Right atrium auricular region (tissue), 2 donors: ENCODE measurements at places on chromosomes 6 and 20. TPM values are rescaled to one million over a fixed set of nuclear protein-coding genes. Genes with fewer than 3 reads are reported as not detected.

GRCh38 chr20:57445298-57445697, 54.1 kb downstream of the RBM38 start:
- H3K36me3 ChIP-seq, result no peaks in the 10 kb centered on the region
- no peaks in the 10 kb centered on the region for H3K4me1 ChIP-seq
- H3K27ac ChIP-seq, result peak overlapping the region; percentile 92
- H3K4me3 ChIP-seq, result no peak overlapping the region
- peak; percentile 82 for DNase-seq
- H3K27me3 ChIP-seq, result no peaks in the 10 kb centered on the region

GRCh38 chr20:22795871-22796270, 211.5 kb upstream of the FOXA2 start:
- H3K27ac ChIP-seq, result peak overlapping the region; percentile 65
- DNase-seq, result peak; percentile 84
- no peaks in the 10 kb centered on the region for H3K36me3 ChIP-seq
- no peaks in the 10 kb centered on the region for H3K27me3 ChIP-seq

The TBPL1 gene
- 22.6 TPM for total RNA-seq

DNA sequence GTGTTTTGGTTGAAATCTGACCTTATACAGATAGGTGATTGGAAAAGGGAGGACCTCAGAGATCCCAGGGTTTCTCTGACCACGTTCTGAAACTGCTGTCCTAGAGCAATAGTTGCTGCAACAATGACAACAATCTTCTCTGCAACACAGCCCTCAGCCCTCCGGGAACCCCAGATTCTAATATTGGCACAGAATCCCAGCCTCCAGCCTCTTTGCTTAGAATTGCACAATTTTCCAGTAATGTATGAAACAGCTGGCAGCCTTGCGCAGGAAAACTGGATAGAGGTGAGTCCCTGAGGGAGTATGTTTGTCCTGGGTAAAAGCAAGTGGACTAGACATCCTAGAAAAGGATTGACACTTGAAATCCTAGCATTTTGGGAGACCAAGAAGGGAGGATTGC, 30.4 kb upstream of the PNRC1 start:
- DNase-seq, result peak; percentile 85
- no peaks in the 10 kb centered on the region for H3K36me3 ChIP-seq
- H3K27me3 ChIP-seq, result no peaks in the 10 kb centered on the region

- H3K27me3 ChIP-seq, result no peaks in the 10 kb centered on the region
- H3K27ac ChIP-seq, result no peak overlapping the region
- H3K36me3 ChIP-seq, result no peaks in the 10 kb centered on the region
- H3K4me1 ChIP-seq, result no peaks in the 10 kb centered on the region
- H3K4me3 ChIP-seq, result no peak overlapping the region
These were observed 63.1 kb downstream of the TTI1 start for GRCh38 chr20:37969949-37970855.

The ANGPT4 gene
- not detected for total RNA-seq

- peaks cover 9% of the 10 kb centered on the region for H3K27me3 ChIP-seq
- peak within 1 kb of the TSS; percentile 44 for H3K4me3 ChIP-seq
- no peaks in the 10 kb centered on the region for H3K4me1 ChIP-seq
- no peak within 1 kb of the TSS for H3K27ac ChIP-seq
These were observed at the start of gene POM121L2 for GRCh38 chr6:27312146-27312949. Gene POM121L2 (minus strand): TSS chr6:27312273. CDS start chr6:27312170, 103 bp downstream.

DNA sequence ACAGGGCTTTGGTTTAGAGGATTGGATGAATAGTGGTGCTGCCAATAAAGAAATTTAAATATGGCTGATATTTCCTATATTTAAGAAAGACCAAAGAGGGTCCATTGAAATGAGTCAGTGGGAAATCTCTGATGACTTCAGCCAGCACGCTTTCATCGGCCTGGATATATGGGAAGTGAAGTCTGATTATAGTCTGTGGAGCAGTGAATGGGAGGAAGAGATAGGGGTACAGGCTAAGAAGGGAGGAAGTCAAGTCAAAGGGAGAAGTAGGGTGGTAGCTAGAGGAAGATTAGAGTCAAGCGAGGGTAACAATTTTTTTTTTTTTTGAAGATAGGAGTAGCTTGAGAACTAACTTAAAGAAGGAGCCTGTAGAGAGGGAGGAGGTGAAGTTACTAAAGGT, 22.7 kb downstream of the SLC16A10 start:
- H3K27me3 ChIP-seq, result no peaks in the 10 kb centered on the region
- H3K36me3 ChIP-seq, result no peaks in the 10 kb centered on the region
- peaks cover 17% of the 10 kb centered on the region for H3K4me1 ChIP-seq
- DNase-seq, result no peak
- H3K27ac ChIP-seq, result no peak overlapping the region

DNA sequence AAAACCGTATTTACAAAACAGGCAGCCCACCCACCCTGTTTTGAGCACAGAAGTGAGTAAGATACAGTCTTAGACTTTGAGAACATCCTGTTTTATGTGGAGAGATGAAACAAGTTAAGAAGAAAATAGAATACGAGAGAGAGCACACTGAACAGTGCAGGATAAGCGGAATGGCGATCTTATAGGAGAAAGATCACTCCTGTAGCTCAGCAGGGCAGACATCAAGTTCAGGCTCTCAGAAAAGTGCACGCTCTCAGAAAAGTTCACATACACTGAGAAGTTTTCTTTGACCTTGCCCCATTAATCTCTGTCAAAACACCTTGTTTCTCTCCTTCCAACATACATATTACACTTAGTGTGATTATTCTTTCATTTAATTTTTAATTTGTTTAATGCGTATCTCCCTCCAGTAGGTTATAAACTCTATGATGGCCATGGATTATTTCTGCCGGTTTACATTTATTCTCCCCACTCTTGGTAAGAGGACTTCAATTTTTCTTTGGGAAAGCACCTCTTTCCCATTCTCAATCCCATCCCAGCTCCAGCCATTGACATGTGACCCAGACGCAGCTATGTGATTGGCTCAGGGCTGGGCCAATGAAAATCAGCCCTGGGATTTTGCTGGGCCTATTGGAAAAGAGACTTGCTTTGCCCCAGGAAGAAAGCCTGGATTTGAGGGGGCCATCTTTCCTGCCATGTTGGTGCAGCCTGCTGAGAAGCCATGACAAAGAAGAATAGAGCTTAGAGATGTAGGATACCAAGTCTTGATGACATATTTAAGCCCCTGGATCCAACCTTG, 16.2 kb downstream of the KCNB1 start:
- H3K4me1 ChIP-seq, result no peaks in the 10 kb centered on the region
- no peaks in the 10 kb centered on the region for H3K36me3 ChIP-seq
- H3K27me3 ChIP-seq, result no peaks in the 10 kb centered on the region
- H3K27ac ChIP-seq, result no peak overlapping the region

- H3K4me3 ChIP-seq, result peak overlapping the region; percentile 78
- H3K4me1 ChIP-seq, result peaks cover 47% of the 10 kb centered on the region
- no peak for DNase-seq
These were observed 6.0 kb upstream of the ZBTB22 start for GRCh38 chr6:33323623-33323948.

DNA sequence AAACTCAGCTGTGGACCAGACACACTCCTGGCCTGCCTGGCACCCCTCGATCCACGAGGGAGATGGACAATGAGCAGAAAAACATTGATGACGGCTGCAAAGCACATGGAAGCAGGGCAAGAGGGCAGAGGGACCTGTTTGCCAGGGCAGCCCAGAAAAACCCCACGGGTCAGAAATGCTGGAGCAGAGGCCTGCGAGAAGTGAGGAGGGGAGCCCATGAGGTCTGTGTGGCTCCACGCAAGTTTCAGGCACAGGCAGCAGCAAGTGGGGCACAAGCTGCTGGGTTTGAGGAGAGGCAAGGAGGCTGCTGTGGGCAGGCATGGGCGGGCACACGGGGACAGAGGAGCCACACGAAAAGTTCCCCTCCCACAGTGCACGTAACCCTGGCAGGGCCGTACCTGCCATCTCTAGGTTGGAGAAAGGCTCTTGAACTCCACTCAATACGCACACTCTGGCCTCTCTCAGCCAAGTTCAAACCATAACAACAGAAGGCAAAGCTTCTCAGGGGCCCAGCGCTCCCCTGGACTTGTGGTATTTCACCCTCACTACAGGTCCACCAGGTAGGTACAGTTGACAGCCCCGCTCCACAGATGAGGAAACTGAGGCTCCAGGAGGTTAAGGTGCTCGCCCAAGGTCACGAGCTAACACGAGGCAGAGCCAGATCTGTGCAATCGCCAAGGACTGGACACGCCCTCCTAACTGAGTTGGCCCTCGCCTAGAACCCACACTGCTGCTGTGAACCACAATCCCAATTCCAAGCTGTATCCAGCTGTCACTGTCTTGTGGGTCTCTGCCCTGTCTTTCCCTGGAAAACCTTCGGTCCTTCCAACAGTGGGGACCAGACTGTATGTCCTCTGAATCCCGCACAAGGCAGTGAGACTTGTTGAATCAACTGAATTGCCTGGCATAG, 108.2 kb downstream of the NOL4L start:
- H3K4me1 ChIP-seq, result no peaks in the 10 kb centered on the region
- H3K36me3 ChIP-seq, result no peaks in the 10 kb centered on the region
- no peaks in the 10 kb centered on the region for H3K27me3 ChIP-seq
- DNase-seq, result no peak
- H3K4me3 ChIP-seq, result no peak overlapping the region

DNA sequence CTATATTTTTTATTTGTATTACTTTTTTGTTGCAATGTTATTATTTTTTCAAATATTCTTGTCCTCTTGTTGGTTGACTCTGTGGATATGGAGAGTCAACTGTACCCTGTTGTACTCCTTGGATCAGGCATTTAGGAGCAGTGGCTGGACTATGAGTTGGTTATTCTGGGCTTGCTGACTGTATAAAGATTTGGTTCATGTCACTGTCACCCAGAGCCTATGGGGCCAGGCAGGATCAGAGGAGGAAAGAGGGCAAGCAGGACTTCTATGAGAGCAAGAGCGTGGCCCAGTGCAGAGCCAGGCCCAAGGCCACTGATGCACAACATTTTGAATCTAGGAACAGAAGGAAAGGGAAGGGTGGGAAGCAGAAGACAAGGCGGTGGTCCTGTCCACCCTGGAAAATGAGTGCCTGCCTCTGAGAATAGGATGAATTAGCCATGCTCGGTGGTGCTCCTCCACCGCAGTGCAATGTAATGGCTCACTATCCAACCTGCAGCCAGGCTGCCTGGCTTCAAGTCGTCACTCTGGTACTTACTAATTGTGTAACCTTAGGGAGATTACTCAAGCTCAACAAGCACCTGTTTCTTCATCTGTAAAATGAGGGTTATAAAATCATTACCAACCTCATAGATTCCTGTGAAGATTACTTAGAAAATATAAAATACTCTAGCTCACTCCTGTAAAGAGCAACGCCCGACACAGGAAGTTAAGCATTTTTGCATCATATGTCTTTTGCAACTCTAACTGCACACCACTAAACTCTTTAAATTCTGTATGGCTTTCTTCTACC, 192.1 kb downstream of the KCNQ5 start:
- H3K27ac ChIP-seq, result no peak overlapping the region
- no peak overlapping the region for H3K4me3 ChIP-seq
- no peaks in the 10 kb centered on the region for H3K27me3 ChIP-seq

The TNNC2 gene
- total RNA-seq, result 0.51 TPM

The MOCS1 gene
- total RNA-seq, result 28.0 TPM

DNA sequence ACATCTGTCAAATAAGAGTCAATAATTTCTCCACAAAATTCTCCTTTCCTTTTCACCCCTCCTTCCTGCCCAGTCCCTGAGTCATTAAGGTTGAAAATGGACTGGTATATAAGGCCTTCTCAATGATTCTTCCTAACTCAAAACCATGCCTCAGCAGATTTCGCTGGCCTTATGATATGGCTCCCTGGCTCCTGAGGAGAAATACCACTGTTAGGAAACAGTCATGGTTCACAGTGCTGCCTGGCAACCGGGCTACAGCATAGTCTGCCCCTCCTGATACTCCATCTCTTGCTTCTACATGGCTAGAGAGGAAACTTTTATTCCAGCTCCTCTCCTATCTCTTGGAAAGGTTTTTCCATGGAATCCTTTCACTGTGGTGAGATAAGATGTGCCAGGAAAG, 4.7 kb downstream of the UBE2J1 start:
- no peaks in the 10 kb centered on the region for H3K4me1 ChIP-seq
- DNase-seq, result no peak
- H3K27me3 ChIP-seq, result no peaks in the 10 kb centered on the region

DNA sequence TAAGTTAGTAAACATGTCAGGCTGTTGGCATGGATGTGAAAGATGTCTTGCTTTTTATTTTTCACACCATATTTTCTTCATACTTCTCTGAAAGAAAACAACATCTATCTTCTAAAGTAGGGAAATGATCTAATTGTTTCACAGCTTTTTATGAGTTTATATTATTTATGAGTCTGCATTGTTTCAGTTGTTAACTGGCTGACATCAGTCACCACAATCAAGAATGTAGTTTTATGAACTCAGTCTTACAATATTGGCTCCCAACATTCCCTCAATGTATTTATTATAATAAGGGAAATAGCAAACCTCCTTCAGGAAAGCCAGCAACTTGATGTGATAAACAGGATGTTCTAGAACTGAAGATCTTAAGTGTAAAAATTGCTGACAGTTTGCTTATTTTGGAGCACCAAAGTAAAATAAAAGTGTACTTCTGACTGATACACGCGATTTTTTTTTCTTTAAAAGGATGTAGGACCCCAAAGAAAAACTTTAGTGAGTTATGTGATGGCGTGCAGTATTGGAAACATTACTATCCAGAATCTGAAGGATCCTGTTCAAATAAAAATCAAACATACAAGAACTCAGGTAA, 106.0 kb downstream of the ADGRG6 start:
- H3K4me1 ChIP-seq, result no peaks in the 10 kb centered on the region
- no peaks in the 10 kb centered on the region for H3K36me3 ChIP-seq
- no peak overlapping the region for H3K4me3 ChIP-seq
- H3K27me3 ChIP-seq, result no peaks in the 10 kb centered on the region
- H3K27ac ChIP-seq, result no peak overlapping the region

DNA sequence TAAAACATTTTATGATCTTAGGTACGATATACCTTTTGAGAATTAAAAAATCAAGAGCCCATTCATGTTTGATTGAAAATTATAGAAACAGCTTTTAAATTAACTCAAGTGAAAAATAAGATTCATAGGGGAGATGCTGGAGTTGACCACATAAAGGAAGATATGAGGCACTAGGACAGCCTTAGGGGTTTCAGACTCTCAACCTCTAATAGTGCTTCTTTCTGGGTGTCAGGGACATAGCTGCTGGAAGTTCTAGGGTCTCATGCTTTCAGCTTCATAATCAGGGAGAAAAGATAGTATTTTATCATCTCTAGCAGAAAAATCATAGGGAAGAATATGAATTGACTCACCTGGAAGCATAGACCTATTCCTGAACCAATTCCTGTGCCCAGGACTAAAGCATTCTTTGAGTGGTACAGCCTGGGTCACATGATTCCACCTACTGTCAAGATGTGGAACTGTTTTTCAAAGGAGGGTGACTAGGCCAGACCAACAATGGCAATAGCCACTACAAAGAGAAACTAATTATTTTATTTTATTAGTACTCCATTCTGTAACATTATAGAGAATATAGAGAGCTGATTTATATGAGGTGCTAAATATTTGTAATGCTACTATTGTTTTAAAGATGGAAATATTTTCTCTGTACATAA, 27.8 kb upstream of the CENPW start:
- no peak overlapping the region for H3K27ac ChIP-seq
- H3K27me3 ChIP-seq, result no peaks in the 10 kb centered on the region
- no peak for DNase-seq
- H3K36me3 ChIP-seq, result no peaks in the 10 kb centered on the region

GRCh38 chr6:12339808-12340487, 49.8 kb downstream of the EDN1 start:
- H3K4me1 ChIP-seq, result no peaks in the 10 kb centered on the region
- H3K27ac ChIP-seq, result no peak overlapping the region
- no peaks in the 10 kb centered on the region for H3K36me3 ChIP-seq
- DNase-seq, result no peak

- peaks cover 15% of the 10 kb centered on the region for H3K36me3 ChIP-seq
- H3K4me3 ChIP-seq, result no peak overlapping the region
- no peak for DNase-seq
- H3K27ac ChIP-seq, result no peak overlapping the region
These were observed 70.1 kb downstream of the RNF144B start for GRCh38 chr6:18457065-18457737.

The PPIL6 gene
- total RNA-seq, result 9.1 TPM

The CYP24A1 gene
- not detected for total RNA-seq
